Stimulated activated CD8-positive, alpha-beta memory T cell treated with anti-CD3 and anti-CD28 coated beads, Interleukin-15, amount 100 ng/mL, for 4 hours (primary cell): ENCODE measurements at places on chromosomes 3 and 15.

DNA sequence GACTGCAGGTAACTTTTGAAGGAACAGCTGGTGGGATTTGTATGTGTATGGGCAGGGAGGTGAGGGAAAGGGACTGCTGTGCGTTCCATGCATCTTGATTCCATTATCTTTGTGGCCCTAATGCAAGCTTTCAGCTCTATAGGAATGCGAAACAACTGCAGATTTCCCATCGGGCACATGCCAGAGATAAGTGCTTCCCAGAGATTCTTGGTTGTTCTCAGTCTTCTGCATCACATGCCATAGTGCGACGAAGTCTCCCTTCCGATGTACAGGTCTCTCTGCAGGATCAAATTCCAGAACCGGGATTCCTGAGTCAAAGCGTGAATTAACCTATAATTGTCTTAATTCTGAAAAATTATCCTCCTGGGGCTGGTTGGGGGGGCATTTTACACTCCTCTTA is 72.6 kb upstream of the NSMCE3 start:
- DNase-seq = no peak

GRCh38 chr15:89301304-89302089 is 33.1 kb downstream of the POLG start:
- no peak for DNase-seq

DNA sequence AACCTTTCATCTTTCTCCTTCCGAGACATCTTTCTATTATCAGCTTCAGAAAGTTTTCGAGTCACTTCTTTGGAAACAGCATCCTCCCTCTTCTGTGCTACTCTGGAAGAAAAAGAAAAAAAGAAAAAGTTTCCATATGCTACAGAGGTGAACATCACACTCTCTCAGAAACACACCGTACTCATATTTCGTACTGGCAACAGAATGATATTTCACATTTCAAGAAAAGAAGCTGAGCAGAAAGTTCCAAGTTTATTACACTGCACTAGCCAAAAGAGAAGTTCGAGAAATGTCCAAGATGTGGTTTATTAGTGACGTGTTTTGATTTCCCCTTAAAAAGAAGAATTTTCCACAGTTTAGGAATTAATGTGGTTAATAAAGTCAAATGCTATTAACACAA is 6.0 kb downstream of the SSR3 start:
- DNase-seq = no peak

GRCh38 chr3:189289251-189289650 is 117.5 kb downstream of the TPRG1 start:
- no peak for DNase-seq

GRCh38 chr3:121748680-121749275 is 763 bp downstream of the GOLGB1 start:
- DNase-seq = no peak
